ENCODE measurements at places on chromosomes 5 and 9. TPM values are rescaled to one million over a fixed set of nuclear protein-coding genes. Genes with fewer than 3 reads are reported as not detected.

DNA sequence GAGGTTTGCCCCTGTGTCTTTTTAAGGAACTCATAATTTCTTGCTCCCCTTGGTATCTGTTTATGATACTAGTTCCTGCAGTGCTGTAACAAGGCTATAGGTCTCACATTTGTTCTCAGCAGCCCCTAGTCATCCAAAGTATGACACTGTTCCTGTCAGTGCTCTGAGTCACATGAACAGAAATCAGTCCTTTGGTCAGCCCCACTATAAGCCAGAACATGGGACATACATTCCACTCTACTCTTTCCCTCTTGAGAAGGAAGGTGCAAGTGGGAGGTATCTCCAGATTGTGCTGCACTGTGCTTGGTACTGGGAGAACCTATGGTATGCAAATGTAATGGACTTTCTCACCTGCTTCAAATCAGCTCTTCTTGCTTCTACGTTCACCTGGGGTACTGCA, 87.0 kb downstream of the IARS1 start:
- peak; percentile 4 for DNase-seq

GRCh38 chr5:83636156-83636555, 84.5 kb downstream of the HAPLN1 start:
- no peak for DNase-seq

TMEM38B gene
- total RNA-seq: 16.0 TPM

FGF1 gene
- 9.7 TPM for total RNA-seq

OLFM1 gene
- not detected for total RNA-seq

Measured in PC-3 (cell line).